ENCODE measurements at places on chromosomes 12 and 14.
A peak's percentile ranks its signal among the peaks of the same experiment; 100 is the strongest.

DNA sequence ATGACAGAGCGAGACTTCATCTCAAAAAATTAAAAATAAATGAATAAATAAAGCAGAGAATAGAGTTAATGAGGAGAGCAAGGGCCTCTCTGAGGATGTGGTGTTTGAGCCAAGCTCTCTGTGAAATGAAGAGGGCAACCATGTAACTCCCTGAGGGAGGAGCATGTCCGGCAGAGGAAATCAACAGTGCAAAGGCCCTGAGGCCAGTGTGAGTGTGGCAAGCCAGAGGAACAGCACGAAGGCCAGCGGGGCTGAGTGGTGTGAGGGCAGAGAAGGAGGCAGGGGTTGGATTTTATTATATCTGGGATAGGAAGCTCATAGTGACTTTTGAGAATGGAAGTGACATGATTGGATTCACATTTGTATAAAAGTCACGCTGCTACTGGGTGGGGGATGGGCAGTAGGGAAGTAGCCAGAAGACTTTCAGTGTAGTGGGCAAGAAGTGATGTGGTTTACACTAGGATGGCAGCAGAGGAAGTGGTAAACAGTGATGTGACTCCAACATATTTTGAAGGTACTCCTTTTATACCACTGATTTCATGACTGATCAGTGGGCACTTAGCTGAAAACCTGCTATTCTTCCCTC lies 10.3 kb upstream of the LRP1-AS start:
- DNase-seq = no peak

DNA sequence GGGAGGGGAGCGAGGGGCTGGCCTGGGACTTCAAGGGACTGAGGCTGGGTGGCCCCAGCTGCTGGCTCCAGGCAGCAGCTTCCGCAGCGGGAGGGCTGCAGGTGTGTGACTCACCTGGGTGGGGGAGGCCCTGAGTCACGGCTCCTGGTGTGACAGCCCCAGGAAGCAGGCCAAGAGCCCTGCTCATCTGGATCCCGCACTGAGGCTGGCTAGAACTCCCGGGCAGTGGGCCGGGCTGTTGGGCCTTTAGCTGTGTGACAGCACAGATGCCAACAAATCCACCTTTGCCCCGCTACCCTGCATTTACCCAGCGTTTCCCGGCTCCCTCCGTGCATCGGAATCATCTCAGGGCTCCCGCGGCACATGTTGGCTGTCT lies 180.0 kb upstream of the PRMT8 start:
- DNase-seq = no peak

GRCh38 chr14:22403296-22403695 lies 185.7 kb downstream of the DAD1 start:
- peak; percentile 50 for DNase-seq

- no peak for DNase-seq
These were observed 232.4 kb downstream of the AEBP2 start for GRCh38 chr12:19671695-19672094.

DNA sequence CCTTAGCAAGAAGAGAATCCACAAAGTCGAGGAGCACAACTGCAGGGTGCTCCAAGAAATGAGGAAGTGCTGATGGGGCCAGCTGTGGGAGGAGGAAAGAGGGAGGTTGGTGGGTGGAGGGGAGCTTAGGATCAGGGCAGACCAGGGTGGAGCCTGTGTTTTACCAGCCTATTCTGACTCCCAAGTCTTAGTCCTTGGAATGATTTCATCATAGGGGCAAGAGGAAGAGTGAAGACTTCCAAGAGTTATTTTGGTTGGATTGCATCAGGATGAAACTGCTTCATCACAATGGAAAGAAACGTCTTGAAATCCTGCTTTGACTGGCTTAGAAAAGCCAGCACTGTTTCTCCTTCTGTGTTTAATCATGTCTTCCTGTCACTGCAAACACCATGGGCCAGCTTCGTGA lies 194.0 kb downstream of the DPF3 start:
- peak; percentile 84 for DNase-seq

- DNase-seq = peak; percentile 77
These were observed at the start of gene DGLUCY for GRCh38 chr14:91113829-91114078. DGLUCY (plus strand) TSS chr14:91114073; CDS start chr14:91160295, 46,222 bp downstream.

DNA sequence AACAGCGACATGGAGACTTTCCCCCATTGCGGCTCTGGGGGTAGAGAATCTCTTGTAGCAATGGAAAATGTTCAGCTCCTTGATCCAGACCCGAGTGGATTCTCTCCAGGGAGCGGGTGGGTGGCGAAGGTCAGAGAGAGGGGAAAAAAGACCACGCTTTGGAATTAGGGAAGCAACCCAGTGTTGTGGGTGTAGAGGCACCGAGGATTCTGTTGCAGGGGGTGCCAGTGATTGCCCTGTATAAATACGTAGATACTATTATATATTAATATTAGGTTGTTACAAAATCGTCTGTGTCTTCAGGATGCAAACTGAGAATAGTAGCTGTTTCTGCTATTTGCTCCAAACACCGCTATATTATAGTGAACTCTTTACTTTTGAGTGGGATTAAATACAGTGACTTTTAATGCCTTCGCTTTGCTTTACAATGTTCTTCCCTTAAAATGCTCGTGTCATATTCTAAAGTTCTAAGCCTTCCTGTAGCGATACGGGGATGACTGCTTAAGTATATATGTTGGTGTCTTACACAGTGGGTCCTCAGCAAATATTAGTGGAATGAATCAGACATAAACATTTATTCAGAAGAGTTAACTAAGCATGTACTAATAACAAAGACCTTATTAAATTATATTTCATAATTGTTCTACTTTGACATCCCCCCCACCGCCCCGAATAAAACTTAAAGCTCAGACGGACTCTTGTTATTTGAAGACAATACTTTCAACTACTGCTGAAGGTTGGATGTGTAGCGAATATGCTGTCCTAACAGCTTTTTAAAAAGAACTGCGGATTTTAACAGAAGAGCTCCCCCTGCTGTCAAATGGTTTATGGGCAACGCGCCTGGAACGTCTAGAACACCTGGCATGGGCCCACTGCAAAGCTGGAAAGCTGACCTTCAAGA lies 136.4 kb upstream of the KRAS start:
- DNase-seq = peak; percentile 86

GRCh38 chr12:99009654-99010296 lies 364.7 kb downstream of the APAF1 start:
- no peak for DNase-seq

DNA sequence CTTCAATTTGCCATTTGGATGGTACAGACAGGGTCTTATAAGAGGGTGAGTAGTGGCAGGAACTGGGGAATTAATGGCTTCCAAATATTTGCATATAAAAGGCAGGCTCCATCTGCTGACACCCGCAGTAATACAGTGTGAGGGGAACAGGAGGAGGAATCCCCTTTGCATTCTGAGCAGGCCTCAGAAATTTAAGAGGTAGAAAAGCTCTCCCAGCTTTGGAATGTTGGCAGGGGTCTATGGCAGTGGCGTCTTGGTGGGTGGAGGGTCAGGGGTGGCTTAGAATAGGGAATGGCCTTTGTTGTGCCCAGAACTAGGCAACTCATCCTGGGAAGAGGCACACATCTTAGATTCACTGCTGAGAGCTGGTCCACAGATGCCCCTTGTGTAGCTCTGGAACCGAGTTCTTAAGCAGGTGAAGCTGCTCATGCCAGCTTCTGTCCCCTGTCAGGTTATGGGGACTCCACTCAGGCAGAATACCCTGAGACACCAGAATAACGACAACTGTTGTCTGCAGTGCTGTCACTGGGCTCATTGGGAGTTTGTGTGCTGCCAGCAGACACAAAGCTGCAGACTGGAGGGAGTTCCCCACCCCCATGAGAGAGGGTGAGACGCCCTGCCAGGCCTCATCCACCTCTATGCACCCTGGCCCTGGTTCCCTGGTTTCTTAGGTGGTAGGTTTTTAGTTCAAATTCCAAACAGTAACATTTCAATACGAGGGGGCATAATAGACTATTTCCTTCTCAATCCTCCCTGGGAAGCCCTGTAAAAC lies 190.2 kb downstream of the MON2 start:
- DNase-seq = no peak

- peak; percentile 88 for DNase-seq
These were observed 58.3 kb upstream of the RFLNA start for GRCh38 chr12:124236625-124237031.

DNA sequence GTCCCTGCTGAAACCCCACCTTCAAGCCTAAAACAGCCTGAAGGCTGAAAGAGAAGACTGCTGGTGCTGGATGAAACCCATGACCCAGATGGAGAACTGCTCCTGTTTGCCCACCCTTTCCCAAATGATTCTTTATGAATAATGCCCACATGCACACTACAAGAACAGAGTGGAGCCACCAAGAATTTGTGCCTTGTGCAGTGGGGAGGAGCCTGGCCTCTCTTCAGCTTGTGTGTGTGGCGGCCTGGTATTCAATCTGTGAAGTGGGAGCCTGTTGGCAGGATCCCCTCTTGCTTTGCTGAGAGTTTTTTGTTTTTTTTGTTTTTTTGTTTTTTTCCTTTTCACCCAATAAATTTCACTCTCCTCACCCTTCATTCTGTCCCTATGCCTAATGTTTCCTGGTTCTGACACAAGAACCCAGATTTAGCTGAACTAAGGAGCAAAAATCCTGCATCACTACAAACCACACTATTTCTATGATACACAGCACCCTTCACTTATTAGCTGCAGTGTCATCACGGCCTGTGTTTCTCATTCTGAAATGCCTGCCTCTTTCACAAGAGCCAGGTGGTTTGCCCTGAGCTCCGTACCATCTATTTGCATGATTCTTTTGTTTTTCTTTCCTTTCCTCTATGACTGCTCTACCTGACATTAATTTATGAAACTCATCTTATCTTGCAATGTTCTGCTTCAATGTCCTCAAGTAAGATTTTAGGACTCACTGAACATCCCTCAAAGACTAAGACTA lies 585.5 kb upstream of the ATXN7L3B start:
- DNase-seq = no peak

- DNase-seq = no peak
These were observed 5.1 kb downstream of the ARL6IP4 start for GRCh38 chr12:122985338-122986257.

DNA sequence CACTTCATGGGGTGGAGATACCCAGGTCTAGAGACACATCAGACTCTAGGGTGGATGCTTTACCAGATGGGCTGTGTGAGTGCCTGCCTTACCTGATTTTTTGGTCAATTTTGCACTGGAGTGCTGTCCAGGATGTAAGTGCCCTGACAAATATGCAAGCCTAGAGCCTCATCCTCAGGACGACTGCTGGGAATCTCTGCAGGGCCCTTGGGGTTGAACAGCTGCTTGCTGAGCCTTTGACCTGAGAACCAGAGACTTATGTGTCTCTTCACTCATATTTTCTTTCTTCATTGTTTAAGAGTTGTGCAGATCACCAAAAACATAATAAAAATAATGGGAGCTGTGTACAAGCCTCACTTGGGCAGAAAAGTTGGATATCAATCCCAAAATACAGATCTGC lies 551.5 kb upstream of the ATP2B1 start:
- DNase-seq = no peak

DNA sequence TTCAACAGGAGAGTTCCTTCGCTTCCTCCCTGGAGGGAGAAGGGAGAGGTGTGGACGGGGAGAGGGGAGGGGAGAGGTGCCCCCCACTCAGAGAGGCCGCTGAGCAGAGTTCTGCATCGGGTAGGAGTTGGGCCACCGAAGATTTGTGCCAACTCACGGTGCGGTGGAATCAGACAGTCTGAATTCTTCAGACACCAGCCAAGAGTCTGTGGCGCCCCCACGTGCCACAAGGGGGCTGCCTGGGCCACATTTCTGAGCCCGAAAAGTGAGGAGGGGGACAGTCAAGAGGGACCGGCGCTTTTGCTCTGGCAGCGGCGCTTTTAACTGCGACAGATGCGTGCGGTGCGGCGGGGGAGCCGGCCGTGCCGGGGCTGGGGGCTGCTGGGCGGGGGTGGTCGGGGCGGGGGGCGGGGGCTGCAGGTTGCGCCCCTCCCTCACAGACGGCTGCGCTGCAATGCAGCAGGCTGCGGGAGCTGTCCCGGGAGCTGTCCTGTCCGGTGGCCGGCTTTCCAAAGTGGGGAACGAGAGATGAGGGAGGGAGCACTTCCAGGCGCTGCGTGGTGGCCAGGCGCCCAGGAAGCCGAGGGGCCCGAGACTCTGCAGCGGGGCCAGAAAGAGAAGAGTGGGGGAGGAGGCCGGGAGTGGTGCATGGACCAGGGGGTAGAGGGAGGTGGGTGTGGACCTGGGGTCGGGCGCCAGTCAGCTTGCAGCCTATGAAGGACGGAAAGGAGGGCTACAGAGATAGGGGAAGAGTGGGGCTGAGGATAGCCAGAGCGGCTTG lies 975 bp upstream of the RTL1 start:
- no peak for DNase-seq

GRCh38 chr14:65228436-65228835 lies 126.1 kb upstream of the MAX start:
- no peak for DNase-seq

DNA sequence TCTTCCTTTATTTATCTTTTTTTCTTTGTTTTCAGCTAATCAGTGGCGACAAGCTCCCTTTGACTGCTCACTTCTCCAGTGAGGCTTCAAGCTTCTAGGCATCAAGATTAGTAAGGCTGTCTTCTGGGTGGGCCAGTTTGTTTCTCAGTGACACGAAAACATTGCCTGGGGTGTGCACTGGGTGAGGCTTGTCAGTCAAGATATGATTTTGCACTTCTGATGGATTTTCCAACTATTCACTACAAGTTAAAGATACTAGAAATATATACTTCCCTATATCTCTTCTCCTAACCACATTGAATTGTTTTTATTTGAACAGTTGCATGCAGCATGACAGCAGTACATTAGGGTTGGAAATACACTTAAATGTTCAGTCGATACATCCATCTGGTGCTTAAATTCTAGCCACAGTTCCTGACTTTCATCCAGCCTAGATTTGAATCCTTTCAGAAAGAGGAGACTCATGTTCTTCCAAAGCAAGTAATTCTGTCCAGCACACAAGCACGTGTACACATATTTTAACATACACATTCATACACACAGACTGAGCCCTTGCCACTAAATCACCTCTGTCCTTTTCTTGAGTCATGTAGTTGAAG lies 275.6 kb upstream of the NOVA1 start:
- no peak for DNase-seq

DNA sequence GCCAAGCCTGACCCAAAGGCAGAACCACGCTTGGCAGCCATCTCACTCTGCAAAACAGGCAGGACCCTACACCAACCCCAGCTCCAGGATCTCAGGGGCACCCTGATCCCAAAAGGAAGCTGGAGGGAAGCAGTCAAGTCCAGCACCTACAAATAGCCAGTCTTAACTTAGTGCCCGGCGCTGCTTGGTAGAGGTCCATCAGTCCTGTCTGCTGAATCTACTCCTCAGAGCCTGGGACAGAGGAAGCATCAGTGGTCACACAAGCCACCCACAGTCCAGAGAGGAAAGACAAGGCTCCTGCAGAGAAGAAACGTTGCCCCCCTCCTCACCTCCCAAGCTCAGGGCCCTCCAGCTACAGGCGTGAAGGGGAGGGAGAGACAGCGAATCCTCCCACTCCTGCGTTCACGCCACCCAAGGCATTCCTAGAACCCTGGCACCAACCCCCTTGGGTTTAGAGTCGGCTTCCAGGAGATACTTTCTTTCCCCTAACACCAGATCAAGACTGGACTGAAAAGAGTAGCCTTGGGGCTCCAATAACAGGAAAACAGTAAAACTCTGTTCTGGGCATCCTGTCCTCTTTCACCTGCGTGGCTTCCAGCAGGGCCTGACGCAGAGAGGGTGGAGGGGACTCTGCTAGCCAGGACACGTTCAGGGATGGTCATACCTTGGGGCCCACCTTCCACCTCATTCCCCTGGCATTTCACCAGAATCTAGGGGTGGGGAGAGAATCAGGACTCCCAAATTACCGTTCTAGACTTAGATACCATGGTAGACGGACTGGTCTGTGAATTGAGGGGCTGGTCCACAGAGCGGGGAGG lies 1.2 kb downstream of the PXN start:
- DNase-seq = no peak

GRCh38 chr12:132411457-132411856 lies 78.5 kb upstream of the FBRSL1 start:
- DNase-seq = no peak

- DNase-seq = no peak
These were observed 271.4 kb downstream of the NAV3 start for GRCh38 chr12:78101946-78102635.
